ENCODE measurements at places on chromosomes 3 and 15.

- no peak for DNase-seq
Measured at GRCh38 chr3:105771392-105771791, 97.4 kb downstream of the CBLB start.

GRCh38 chr3:197713477-197713822 lies 23.3 kb downstream of the RUBCN start:
- no peak for DNase-seq

DNA sequence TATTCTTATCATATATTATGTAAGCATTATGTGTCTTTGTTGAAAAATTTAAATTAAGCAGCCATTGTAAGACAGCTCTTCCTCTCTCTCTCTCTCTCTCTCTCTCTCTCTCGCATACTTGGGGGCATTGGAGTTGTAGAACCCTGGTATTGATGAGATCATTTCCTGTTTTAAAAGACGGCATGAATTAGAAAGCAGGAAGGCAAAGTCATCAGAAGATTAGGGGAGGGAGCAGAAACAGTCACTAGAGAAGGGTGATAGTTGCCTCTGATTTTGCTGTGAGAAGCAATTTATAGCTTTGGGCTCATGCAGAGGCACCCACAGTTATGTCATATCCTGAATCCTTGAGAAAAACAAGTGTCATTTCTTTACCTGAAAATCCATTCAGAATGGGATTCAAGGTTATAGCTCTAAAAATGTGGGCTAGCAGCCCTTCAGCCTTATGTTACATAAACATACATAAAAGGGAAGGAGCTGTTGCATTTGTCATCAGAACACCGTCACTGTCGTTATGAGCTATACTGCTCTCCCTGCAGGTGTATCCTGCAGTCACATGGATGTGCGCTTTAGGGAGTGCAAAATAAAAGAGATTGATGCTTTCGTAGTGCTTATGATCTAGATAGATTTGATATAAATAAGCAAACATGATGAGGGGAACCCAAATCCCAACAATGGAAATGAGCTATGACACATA lies 213.8 kb downstream of the NR1D2 start:
- no peak for DNase-seq

DNA sequence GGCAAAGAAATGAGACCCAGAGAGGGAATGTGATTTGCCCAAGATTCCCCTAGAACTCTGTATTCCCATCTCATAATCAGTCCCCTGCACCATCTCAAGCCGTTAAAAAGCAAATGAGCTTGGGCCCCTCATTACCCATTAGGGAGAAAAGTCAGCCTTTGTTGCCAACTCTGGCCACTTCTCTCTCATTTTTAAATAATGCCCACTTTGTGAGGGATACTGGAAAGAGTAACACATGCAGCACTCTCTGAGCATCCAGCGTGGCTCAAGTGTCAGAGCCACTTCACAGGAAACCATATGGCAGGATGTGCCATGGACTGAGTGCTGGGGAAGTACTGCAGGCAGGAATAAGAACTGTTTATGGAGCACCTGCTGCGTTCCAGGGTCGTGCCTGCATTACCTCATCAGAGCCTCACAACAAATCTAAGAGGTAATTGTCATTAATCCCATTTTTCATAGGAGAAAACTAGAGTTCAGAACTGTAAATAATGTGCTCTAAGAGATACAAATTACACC lies 49.8 kb upstream of the SLC6A1 start:
- no peak for DNase-seq

All from BJ (cell line).